ENCODE measurements at places on chromosomes 5 and 9.

DNA sequence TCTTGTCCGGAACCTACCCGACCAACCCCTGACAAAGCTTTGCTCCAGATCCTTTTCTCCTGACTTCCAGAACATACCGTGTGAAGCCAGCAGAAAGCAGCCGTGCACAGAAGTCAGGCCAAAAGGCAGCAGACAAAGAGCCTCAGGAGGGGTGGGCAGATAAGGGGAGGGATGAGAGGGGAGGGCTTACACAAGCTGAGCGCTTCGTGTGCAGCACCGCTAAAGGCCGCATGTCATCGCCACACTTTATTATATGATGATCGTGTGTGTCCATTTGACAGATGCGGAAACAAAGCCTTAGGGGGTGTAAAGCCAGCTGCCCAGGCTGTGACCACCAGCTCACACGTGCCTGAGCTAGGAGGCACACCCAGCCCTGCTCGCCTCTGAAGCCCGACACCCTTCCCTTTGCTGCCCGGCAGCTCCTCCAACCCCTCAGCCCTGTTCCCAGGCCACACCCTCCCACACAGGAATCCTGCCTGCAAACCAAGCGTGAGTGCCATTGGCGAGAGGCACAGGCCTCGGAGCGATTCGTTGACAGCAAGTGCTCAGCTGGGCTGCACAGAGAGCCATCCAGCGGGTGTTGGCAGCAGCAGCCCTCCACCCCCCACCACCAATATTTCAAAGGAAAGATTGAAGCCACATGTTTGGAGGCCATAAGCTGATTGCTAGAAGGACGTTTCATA lies 170.5 kb upstream of the SMIM23 start:
- DNase-seq, result peak; percentile 84

DNA sequence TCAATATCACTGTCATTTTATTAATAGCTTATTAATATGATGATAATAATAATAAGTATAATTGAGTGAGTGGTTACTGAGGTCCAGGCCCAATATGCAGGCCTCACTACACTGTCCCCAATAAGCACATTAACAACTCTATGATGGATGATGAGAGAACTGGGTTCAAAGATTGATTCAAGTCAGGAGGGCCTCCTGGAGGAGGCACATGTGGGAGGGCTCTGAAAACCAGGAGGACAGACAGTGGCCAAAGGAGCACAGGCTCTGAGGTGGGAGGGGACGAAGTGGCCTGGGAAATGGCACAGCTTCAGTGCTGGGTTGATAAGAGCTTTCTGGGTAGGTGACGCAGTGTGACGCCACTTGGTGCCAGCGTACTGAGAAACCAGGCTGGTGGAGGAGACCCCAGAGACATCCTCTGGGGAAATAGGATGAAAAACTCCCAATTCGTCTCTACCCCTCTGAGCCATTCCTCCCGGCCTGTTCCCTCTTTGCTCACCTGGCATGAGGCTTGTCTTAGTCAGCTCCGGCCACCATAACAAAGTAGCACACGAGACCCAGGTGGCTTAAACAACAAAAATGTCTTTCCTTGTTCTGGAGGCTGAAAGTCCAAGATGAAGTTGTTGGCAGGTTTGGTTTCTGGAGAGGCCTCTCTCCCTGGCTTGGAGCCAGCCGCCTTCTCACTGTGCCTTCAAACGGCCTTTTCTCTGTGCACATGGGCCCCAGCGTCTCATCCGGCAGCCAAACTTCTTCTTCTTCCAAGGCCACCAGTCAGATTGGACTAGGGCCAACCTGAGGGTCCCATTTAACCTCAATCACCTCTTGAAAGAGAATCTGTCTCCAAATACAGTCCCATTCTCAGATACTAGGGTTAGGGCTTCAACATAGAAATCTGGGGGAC lies 31.6 kb downstream of the NTNG2 start:
- no peak for DNase-seq

GRCh38 chr5:52999344-52999949 lies 10.3 kb downstream of the ITGA2 start:
- DNase-seq, result no peak

- DNase-seq, result peak; percentile 50
Observed at GRCh38 chr9:130666393-130667119, 2.2 kb downstream of the PRDM12 start.
